ENCODE measurements at places on chromosomes 2 and 18. TPM values are rescaled to one million over a fixed set of nuclear protein-coding genes. Genes with fewer than 3 reads are reported as not detected.

GRCh38 chr18:70289351-70290312, 787 bp downstream of the SOCS6 start:
- DNase-seq = peak; percentile 81
- H3K27ac ChIP-seq = peak overlapping the region; percentile 95
- no peaks in the 10 kb centered on the region for H3K27me3 ChIP-seq
- H3K36me3 ChIP-seq = peaks cover 3% of the 10 kb centered on the region
- H3K4me3 ChIP-seq = peak overlapping the region; percentile 80

- DNase-seq = no peak
- no peak overlapping the region for H3K4me3 ChIP-seq
- H3K4me1 ChIP-seq = no peaks in the 10 kb centered on the region
- H3K27ac ChIP-seq = no peak overlapping the region
- no peaks in the 10 kb centered on the region for H3K36me3 ChIP-seq
Observed at GRCh38 chr2:171855401-171855800, 38.6 kb downstream of the SLC25A12 start.

Gene RGPD3
- under 0.01 TPM for polyA plus RNA-seq

DNA sequence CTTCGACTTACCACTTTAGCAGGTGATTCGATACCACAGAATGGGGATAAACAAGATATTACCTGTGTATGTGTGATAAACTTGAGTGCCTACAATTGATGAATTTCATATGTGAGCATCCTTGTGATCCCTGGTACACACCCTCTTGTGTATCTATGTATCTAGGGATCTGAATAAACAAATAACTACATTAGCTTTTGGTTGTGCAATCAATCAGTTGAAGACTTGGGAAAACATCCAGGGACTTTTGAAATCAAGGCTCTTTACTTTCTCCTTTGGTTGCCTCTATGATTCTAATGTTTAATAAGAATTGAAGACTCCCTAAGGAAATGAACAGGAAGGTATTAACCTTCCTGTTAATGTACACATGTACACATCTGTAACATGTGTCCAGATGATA, 97.3 kb upstream of the DCC start:
- no peaks in the 10 kb centered on the region for H3K36me3 ChIP-seq
- no peak overlapping the region for H3K4me3 ChIP-seq
- no peaks in the 10 kb centered on the region for H3K4me1 ChIP-seq
- H3K27ac ChIP-seq = no peak overlapping the region
- no peak for DNase-seq

Gene KLHL30
- 0.07 TPM for polyA plus RNA-seq

DNA sequence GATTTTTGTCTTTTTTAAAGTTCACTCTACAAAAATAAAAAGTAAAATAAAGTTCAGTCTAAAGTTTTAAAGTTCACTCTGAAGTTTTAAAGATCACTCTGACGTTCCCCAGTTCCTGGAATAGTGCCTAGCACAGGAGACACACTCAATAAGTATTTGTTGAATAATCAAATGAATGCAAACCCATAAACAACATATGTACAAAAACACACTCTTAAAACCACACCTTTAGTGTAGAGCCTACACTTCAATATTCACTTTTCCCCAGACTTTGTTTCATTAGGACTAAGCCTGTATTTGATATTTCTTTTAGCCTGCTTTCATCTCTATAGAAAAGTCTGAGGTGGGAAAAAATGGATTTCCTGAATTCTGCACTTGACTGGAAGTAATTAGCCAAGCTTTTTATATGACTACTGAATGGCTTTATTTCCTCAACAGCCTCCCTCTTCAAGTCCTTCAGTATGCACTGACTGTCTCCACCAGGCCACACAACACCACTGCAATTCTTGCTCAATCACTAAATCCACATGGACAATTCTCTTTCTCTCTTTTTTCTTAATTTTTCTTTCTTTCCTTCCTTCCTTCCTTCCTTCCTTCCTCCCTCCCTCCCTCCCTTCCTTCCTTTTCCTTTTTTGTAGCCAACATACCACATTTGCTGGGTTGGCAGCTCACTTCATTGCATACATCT, 104.6 kb downstream of the SS18 start:
- DNase-seq = no peak
- no peaks in the 10 kb centered on the region for H3K4me1 ChIP-seq
- no peaks in the 10 kb centered on the region for H3K36me3 ChIP-seq
- no peak overlapping the region for H3K27ac ChIP-seq
- no peak overlapping the region for H3K4me3 ChIP-seq
- H3K27me3 ChIP-seq = no peaks in the 10 kb centered on the region

Gene FAM237A
- not detected for polyA plus RNA-seq

DNA sequence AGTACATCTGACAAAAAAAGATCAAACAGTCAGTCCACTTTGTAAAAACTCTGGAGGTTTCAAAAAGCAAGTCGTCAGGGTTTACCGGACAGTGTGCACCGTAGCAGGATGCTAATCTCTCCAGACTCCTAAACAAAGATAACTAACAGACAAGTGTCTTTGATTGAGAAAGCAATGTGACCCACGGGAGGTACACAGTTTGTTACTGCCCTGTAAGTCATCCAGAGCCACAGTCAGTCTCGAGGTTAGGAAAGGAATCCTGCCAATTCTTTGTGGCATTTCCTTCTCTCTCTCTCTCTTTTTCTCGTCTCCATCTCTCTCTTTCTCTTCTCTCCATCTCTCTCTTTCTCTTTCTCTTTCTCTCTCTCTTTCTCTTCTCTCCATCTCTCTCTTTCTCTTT, 42.8 kb downstream of the LRRTM4 start:
- DNase-seq = no peak
- H3K4me3 ChIP-seq = no peak overlapping the region
- no peak overlapping the region for H3K27ac ChIP-seq

GRCh38 chr2:235300368-235301201, 193.3 kb upstream of the AGAP1 start:
- no peaks in the 10 kb centered on the region for H3K36me3 ChIP-seq
- peaks cover 2% of the 10 kb centered on the region for H3K27me3 ChIP-seq
- no peak overlapping the region for H3K4me3 ChIP-seq
- no peaks in the 10 kb centered on the region for H3K4me1 ChIP-seq

Gene ASB18
- polyA plus RNA-seq = not detected

- no peak for DNase-seq
- no peaks in the 10 kb centered on the region for H3K27me3 ChIP-seq
- no peaks in the 10 kb centered on the region for H3K36me3 ChIP-seq
- peaks cover 5% of the 10 kb centered on the region for H3K4me1 ChIP-seq
Observed at GRCh38 chr2:37893327-37893726, 31.8 kb upstream of the RMDN2 start.

DNA sequence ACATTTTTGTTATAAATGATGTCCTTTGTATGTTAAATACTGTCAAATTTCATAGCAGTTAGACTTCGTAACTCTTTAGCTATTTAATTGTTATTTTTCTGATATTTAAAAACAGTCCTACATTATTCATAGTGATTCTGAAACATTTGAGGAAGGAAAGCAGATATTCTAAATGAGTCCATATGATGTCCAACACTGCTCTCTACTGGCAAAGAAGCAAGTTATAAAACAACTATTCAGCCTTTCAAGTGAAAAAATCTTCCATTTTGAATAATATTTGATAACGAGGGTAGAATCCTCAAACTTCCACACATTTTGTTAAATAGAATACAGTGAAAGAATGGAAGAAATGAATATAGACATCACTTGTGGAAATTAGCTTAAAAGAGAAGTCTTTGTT, 220.8 kb downstream of the GULP1 start:
- DNase-seq = peak; percentile 28
- H3K27me3 ChIP-seq = no peaks in the 10 kb centered on the region
- no peaks in the 10 kb centered on the region for H3K4me1 ChIP-seq

DNA sequence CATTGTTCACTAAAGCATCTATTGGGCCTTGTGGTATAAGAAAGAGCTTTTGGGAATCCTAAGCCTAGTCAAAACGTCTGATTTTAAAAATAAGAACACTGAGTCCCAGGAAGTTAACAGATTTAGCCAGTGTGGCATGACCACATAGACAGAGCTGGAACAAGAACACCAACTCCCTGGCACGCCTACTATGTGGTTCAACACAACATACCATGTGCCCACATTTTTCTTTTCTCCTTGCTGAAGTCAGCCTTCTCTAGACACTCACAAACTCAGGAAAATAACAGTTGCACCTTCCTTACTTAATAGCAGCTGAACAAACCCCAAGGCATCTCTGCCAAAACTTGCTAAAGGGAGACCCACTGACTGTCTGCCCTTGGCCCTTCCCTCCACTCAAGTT, 124.8 kb downstream of the C1D start:
- no peak overlapping the region for H3K4me3 ChIP-seq
- H3K36me3 ChIP-seq = no peaks in the 10 kb centered on the region
- H3K4me1 ChIP-seq = no peaks in the 10 kb centered on the region
- no peak overlapping the region for H3K27ac ChIP-seq
- H3K27me3 ChIP-seq = no peaks in the 10 kb centered on the region

DNA sequence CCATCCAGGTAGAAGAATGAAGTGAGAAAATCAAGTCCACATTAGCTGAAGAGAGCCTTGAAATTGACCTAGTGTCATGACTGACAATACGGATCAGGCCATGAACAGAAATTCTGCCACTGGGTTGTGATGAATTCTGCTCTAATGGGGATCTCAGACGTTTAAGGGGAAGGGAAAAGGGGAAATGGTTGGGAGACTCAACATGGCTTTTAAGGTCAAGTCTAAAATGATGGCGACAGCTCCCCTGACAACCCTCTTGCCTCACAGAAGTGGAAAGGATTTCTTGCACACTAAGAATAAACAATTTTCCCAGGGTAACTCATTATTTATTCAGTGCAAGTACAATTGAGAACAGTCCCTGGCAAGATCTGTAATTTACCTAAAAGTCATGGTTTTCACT, 302.5 kb upstream of the ACVR2A start:
- no peaks in the 10 kb centered on the region for H3K4me1 ChIP-seq
- no peak overlapping the region for H3K4me3 ChIP-seq
- no peak for DNase-seq
- no peak overlapping the region for H3K27ac ChIP-seq
- no peaks in the 10 kb centered on the region for H3K36me3 ChIP-seq

GRCh38 chr2:147027436-147027835, 817.4 kb upstream of the ACVR2A start:
- H3K4me1 ChIP-seq = peaks cover 5% of the 10 kb centered on the region
- no peak overlapping the region for H3K27ac ChIP-seq
- H3K4me3 ChIP-seq = no peak overlapping the region

DNA sequence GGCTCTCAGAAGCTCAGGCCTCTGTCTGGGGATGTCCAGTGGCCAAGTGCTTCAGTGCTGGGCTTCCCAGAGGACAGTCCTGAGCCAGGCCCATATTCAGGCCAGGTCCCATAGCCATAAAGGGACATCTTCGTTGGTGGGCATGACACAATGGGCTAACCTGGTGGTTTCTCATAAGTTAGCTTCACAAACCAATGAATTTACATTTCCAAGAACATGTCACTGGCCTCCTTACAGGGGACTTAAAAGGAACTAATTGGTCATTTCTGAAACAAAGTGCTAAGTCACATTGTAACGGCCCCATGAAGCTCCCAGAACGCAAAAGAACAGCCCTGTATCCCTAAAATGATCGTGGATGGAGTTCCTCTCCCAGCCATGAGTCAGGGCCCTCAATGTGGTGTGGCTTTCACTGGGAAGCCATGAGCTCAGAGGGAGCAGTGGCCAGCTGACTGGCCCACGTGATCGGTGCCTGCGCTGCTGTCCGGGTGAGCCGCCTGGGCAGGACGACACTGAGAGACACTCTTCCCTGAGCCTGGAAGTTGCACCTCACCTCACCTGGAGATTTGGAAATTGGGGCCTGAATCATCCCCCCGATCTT, 163.7 kb upstream of the APCDD1 start:
- H3K4me1 ChIP-seq = no peaks in the 10 kb centered on the region
- no peaks in the 10 kb centered on the region for H3K27me3 ChIP-seq
- H3K36me3 ChIP-seq = no peaks in the 10 kb centered on the region
- no peak overlapping the region for H3K4me3 ChIP-seq
- no peak overlapping the region for H3K27ac ChIP-seq

DNA sequence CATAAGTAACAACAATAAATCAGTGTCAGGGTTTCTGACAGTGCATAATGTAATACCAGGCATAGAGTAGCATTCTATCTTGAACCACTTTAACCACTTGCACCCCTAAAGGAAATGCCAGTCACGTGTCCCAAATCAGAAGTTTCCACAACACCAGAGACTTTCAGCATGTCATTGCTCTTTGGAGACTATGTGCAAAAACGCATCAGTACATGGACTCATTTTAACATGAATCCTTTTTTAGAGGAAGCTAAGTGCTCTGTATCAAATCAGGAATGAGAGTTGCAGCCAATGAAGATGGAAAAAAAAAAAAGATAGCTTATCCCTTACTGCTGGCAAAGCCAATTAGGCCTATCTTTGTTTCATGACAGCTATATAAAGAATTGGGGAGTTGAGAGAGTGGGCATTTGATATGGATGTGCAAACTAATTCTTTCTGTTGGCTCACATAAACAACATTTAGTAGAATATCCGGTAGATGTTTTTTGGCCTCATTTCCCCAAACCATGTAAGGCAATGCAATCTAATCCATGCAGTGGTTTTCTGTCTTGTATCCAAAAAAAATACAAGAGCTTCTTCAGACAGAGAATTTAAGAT, 353.1 kb downstream of the IRS1 start:
- no peak for DNase-seq
- H3K27ac ChIP-seq = peak overlapping the region; percentile 80
- H3K27me3 ChIP-seq = no peaks in the 10 kb centered on the region
- H3K36me3 ChIP-seq = no peaks in the 10 kb centered on the region
- peaks cover 46% of the 10 kb centered on the region for H3K4me1 ChIP-seq
- no peak overlapping the region for H3K4me3 ChIP-seq

Gene GKN1
- 1.9 TPM for polyA plus RNA-seq

Gene MDH1B
- 0.31 TPM for polyA plus RNA-seq

GRCh38 chr18:62844850-62845643, 129.7 kb downstream of the PHLPP1 start:
- DNase-seq = no peak
- no peaks in the 10 kb centered on the region for H3K36me3 ChIP-seq
- no peaks in the 10 kb centered on the region for H3K27me3 ChIP-seq
- no peak overlapping the region for H3K27ac ChIP-seq

GRCh38 chr2:67713376-67713775, 316.2 kb downstream of the ETAA1 start:
- H3K27ac ChIP-seq = no peak overlapping the region
- no peak for DNase-seq
- no peaks in the 10 kb centered on the region for H3K27me3 ChIP-seq
- H3K36me3 ChIP-seq = no peaks in the 10 kb centered on the region
- H3K4me1 ChIP-seq = no peaks in the 10 kb centered on the region

GRCh38 chr2:96831679-96832078, 12.1 kb downstream of the ANKRD23 start:
- H3K36me3 ChIP-seq = peaks cover 14% of the 10 kb centered on the region
- peak overlapping the region; percentile 26 for H3K27ac ChIP-seq
- H3K27me3 ChIP-seq = no peaks in the 10 kb centered on the region
